Suprapubic skin (tissue), 4 donors: ENCODE measurements at places on chromosomes 16 and 17. TPM values are rescaled to one million over a fixed set of nuclear protein-coding genes. Genes with fewer than 3 reads are reported as not detected.

Gene NHLRC4
- total RNA-seq, result 0.38 TPM

Gene ODAD4
- 0.42 TPM for total RNA-seq

Gene C17orf100
- total RNA-seq, result 1.9 TPM

Gene TMIGD1
- 0.45 TPM for total RNA-seq

Gene EMP2
- total RNA-seq, result 187 TPM

Gene GJD3
- not detected for total RNA-seq

Gene CD300A
- total RNA-seq, result 6.3 TPM

Gene CIAO3
- 42.2 TPM for total RNA-seq

Gene TPSAB1
- total RNA-seq, result 17.9 TPM

Gene CDH16
- total RNA-seq, result not detected

Gene C16orf54
- not detected for total RNA-seq

Gene HEATR3
- total RNA-seq, result 18.3 TPM

Gene SPATA32
- total RNA-seq, result not detected

Gene CANT1
- 32.7 TPM for total RNA-seq

Gene TBC1D3E
- total RNA-seq, result not detected

Gene GPR179
- not detected for total RNA-seq

Gene ORC6
- total RNA-seq, result 2.4 TPM

Gene UNK
- 35.8 TPM for total RNA-seq

Gene HSD11B2
- total RNA-seq, result 73.6 TPM

Gene KCNH4
- not detected for total RNA-seq

Gene CLEC3A
- total RNA-seq, result not detected

Gene ENPP7
- not detected for total RNA-seq

Gene PFN1
- total RNA-seq, result 392 TPM

Gene OR1A1
- total RNA-seq, result not detected

Gene CA5A
- not detected for total RNA-seq

Gene KRTAP2-3
- not detected for total RNA-seq

Gene RND2
- total RNA-seq, result 1.6 TPM

Gene MT1F
- total RNA-seq, result 5.6 TPM

Gene WSCD1
- 1.4 TPM for total RNA-seq

Gene NPTX1
- total RNA-seq, result 0.72 TPM

Gene VAT1L
- not detected for total RNA-seq

Gene KRTAP9-2
- total RNA-seq, result not detected

Gene VPS35L
- 21.9 TPM for total RNA-seq

Gene ABI3
- 2.3 TPM for total RNA-seq

Gene ATP2A3
- 61.7 TPM for total RNA-seq

Gene IL17C
- total RNA-seq, result not detected

Gene PIK3R5
- total RNA-seq, result 13.5 TPM

Gene TNFRSF17
- total RNA-seq, result not detected
